GM13976 (cell line): ENCODE measurements at places on chromosomes 2 and 18.

GRCh38 chr2:129135017-129135416 is 816.3 kb upstream of the HS6ST1 start:
- no peak for DNase-seq

GRCh38 chr2:134726645-134727044 is 7.8 kb upstream of the TMEM163 start:
- no peak for DNase-seq

- peak; percentile 79 for DNase-seq
These were observed 8.0 kb downstream of the TMBIM1 start for GRCh38 chr2:218284106-218284811.

DNA sequence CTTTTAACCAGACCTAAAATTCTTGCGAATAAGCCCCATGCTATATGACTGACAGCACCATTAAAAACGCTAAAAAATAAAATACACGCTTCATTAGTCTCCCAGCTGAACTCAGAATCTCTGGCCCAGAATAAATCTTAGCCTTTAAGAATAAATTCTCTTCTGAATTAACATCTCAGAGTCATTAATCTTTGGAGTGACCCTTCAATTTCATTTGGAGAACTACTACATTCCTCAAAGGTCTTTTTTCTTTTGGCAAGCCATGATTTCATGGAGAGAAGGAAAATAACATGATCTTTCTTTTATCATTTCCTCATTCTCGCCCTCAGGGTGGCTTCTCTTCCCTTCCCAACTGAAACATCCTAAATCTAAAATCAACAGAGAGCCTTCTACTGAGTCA is 259.0 kb downstream of the AFF3 start:
- DNase-seq = no peak

- no peak for DNase-seq
These were observed 38.2 kb downstream of the GPD2 start for GRCh38 chr2:156474401-156474800.

DNA sequence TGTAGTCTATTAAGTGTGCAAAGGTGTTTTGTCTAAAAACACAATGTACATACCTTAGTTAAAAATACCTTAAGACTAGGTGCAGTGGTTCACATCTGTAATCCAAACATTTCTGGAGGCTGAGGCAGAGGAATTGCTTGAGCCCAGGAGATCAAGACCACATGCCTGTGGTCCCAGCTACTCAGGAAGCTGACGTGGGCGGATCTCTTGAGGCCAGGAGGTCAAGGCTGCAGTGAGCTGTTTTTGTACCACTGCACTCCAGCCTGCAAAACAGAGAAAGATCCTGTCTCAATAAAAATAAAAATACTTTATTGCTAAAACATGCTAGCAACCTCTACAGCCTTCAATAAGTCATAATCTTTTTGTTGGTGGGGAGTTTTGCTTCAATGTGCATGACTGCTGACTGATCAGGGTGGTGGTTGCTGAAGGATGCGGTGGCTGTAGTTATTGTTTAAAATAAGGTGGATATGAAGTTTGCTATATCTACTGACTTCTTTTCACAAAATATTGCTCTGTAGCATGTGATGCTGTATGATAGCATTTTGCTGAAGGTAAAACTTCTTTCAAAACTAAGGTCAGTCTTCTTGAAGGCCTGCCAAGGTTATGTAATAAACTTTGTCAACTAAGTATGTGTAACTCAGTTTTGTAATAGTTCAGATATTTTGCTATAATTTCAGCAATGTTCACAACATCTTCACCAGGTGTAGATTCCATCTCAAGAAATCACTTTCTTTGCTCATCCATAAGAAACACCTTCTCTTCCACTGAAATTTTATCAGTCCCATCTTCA is 1238.0 kb upstream of the NRXN1 start:
- no peak for DNase-seq

GRCh38 chr2:188984680-188985079 is 10.5 kb downstream of the COL3A1 start:
- DNase-seq = no peak

DNA sequence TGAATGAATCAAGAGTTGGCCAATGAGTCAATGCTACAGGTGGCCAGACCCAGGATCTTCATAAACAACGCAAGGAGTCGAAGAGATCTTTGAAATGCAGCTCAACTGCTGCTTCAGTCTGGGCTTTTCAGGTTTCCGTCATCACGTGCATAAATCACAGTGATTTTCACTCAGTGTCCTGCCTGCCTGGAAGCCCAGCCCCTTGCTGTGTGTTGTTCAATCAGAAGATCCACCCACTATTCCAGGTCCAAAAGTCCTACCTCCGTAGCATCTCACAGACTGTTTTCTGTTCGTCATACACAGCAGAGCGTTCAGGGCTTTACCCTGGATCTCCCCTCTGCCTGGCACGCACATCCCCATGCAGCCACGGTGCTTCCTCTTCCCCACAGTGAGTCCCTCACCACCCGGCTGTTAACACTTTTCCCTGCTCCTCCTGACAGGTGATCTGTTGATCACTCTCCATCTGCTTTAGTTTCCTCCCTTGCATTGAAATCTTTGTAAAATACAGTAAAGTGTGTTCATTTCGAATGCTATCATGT is 216.3 kb downstream of the MYT1L start:
- DNase-seq = no peak

GRCh38 chr18:73352546-73352945 is 484.8 kb upstream of the NETO1 start:
- DNase-seq = no peak

- DNase-seq = no peak
These were observed 8.2 kb downstream of the LCLAT1 start for GRCh38 chr2:30455114-30455738.

- no peak for DNase-seq
These were observed 3.6 kb downstream of the SCLY start for GRCh38 chr2:238064376-238064775.

- no peak for DNase-seq
These were observed 121.0 kb upstream of the HAAO start for GRCh38 chr2:42913280-42913878.

GRCh38 chr2:236040600-236041328 is 127.4 kb downstream of the GBX2 start:
- no peak for DNase-seq

DNA sequence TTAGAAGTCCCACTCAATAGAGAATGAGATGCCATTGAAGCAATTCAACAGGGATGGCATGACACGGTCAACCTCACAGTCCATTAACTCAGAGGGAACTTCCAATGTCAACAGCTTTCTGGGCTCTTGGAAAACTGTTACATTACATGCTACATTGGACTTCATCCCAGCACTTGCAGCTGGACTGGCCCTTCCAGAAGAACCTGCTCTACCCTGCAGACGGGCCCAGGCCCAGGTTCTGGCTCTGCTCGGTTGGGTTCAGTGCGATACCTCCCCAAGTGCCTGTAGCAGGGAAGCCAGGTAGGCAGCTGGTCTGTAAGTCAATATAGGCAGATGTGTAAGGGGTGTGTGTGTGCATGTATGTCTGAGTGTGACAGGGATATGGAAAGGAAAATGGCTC is 12.9 kb downstream of the LAMA1 start:
- DNase-seq = no peak

DNA sequence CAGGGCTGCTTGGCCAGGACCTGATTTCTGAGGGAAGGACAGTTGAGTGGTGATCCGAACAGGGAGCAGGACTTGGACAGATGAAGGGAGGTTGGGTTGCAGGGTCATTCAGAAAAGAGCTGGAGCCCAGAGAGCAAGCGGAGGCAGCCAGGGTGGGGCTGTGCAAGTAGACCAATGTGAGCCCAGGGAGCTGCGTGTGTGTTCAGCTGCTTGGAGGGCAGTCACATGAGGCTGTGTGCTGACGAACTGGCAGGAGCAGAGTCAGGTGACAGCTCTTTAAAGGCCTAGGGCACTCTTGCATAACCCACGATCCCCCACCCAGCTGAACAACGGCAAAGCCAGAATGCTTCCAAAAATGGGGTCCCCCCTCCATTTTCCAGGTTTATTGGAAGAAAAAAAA is 4.6 kb upstream of the MLPH start:
- no peak for DNase-seq

GRCh38 chr18:2893056-2893455 is 46.2 kb downstream of the EMILIN2 start:
- no peak for DNase-seq

DNA sequence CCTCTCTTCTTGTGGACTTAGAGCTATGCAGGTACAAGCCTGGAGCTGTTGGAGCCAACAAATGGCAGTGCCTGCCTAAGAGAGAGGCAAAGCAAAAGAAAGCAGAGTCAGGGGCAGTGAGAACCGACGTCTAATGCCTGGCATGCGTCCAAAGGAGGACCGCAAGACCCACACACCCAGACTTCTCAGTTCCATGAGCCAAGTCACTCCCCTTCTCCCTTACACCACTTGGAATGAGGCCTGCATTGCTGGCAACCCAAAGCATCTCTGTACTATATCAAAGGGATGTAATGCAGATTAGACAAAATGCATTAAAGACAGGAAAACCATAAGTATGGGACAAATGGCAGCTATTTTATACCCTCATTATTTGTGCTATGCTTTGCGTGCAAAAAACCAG is 49.9 kb upstream of the RNU4ATAC start:
- no peak for DNase-seq

DNA sequence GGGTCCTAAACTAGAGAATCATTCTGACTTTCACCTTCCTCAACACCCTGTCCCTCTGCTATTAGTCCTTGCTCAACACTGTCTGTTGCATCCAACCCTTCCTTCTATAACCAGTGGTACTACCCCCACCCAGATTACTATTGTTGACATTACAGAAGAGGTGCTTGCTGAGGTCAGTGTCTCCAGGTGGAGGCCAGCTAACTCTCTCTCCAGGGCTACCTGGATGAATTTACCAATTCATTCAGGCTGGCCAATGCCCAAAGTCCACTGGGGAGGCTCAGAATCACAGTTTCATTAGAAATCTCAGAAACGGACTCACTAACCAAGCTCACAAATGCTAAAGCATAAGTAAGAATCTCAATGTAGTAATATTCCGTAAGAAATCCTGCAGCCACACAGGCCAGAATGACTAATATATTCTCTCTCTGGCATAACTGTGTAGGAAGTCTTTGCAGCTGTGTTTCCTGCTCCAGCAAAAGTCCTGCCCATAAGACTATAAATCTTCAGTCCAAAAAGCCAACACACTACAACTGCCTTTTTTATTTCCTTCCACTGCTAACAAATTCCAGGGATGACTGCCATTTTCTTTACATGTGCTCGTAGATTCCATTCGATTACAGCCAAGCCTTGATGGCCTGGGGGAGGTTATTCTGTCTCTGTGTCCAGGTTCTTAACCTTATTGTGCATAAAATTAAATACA is 10.0 kb upstream of the TTR start:
- no peak for DNase-seq

- no peak for DNase-seq
These were observed 53.7 kb downstream of the HPCAL1 start for GRCh38 chr2:10356439-10356811.

- no peak for DNase-seq
These were observed 395.6 kb downstream of the ARHGAP15 start for GRCh38 chr2:143524559-143525401.

DNA sequence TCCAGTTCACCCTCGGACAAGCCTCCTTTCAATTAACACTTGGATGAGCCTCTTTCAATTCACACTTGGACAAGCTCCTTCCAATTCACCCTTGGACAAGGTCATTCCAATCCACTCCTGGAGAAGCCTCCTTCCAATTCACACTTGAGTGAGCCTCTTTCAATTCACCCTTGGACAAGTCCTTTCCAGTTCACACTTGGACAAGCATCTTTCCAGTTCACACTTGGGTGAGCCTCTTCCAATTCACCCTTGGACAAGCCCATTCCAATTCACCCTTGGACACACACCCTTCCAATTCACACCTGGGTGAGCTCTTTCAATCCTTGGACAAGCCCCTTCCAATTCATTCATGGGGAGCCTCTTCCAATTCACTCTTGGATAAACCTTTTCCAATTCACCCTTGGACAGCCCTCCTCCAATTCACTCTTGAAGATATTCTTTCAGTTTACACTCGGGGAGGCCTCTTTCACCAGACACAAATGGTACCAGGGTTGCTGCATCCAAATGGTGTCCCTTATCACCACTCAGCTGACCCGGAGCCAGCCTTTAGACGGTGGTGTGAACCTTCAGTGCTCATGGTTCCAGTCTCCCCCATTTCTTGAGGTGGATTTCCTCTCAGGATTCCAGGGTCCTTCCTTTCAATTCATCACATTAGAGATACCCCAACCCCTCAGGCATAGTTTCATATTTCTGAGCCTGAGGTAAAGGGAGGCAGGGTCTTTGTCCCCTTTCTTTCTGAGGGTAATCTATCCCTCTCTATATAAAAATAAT is 183.6 kb downstream of the SH3BP4 start:
- no peak for DNase-seq

DNA sequence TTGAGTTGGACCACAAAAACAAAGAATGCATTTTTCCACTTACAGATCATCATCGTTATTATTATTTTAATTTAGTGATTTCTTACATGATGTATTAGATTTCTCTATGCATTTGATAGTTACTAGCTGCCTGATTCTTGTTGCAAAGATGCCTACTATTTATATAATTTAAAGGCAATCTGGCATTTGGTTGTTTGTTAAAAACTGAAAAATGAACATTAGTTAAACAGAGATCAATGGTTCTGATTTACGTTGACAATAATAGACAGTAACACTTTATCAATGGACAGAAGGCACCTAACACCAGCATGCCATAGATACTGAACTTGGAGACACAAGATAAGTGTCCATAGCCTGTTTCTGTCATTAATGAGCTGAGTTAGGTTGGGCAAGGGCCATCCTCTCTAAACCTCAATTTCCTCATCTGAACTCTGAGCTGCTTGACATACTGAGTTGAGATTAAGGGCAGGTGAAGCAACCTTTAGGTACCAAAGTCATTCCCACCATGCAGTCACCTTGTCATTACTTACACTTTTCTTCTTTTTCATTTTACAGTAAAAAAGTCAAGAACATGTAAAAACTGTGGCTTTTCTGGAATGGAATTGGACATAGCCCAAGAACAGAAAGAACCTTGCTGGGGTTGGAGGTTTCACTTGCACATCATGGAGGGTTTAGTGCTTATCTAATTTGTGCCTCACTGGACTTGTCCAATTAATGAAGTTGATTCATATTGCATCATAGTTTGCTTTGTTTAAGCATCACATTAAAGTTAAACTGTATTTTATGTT is 3.1 kb downstream of the CCL20 start:
- no peak for DNase-seq
